CD14-positive monocyte (primary cell): ENCODE measurements at places on chromosomes 1 and 21. TPM values are rescaled to one million over a fixed set of nuclear protein-coding genes. Genes with fewer than 3 reads are reported as not detected.

DNA sequence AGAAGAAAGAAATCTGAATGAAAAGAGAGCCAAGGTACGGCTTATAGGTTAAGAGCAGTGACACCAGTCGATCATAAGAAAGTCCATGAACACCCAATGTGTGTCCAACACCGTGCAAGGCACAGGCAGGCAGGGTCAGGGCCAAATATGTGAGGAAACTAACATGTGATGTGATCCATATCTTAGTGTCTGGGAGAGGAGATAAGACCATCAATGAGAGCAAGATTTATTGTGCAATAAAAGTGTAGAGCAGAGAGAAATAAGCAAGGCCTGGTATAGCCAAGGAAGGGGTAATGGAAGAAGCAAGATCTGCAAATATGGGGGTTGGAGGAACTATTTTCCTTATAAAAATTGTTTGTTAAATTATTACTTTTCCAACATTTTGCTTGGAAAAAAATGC lies 198.8 kb downstream of the CRB1 start:
- peaks cover 16% of the 10 kb centered on the region for H3K4me1 ChIP-seq
- no peak overlapping the region for H3K4me3 ChIP-seq
- no peaks in the 10 kb centered on the region for H3K36me3 ChIP-seq
- H3K27me3 ChIP-seq, result no peaks in the 10 kb centered on the region
- no peak for DNase-seq
- H3K27ac ChIP-seq, result no peak overlapping the region

- H3K27me3 ChIP-seq, result peaks cover 14% of the 10 kb centered on the region
- H3K27ac ChIP-seq, result no peak overlapping the region
- no peaks in the 10 kb centered on the region for H3K36me3 ChIP-seq
- H3K4me3 ChIP-seq, result no peak overlapping the region
Measured at GRCh38 chr1:183810121-183810520, 5.2 kb downstream of the RGL1 start.

GRCh38 chr1:177953549-177953948 lies 16.3 kb downstream of the SEC16B start:
- DNase-seq, result no peak
- peaks cover 20% of the 10 kb centered on the region for H3K4me1 ChIP-seq
- no peaks in the 10 kb centered on the region for H3K27me3 ChIP-seq
- H3K4me3 ChIP-seq, result no peak overlapping the region
- no peak overlapping the region for H3K27ac ChIP-seq
- H3K36me3 ChIP-seq, result no peaks in the 10 kb centered on the region

- H3K4me1 ChIP-seq, result peaks cover 61% of the 10 kb centered on the region
- peak within 1 kb of the TSS; percentile 93 for H3K27ac ChIP-seq
- peak; percentile 72 for DNase-seq
Measured at GRCh38 chr1:7940745-7941436, at the start of gene TNFRSF9. Gene TNFRSF9, minus strand, starts transcription at chr1:7940839. Its CDS starts 845 bp downstream, at chr1:7939994.

DNA sequence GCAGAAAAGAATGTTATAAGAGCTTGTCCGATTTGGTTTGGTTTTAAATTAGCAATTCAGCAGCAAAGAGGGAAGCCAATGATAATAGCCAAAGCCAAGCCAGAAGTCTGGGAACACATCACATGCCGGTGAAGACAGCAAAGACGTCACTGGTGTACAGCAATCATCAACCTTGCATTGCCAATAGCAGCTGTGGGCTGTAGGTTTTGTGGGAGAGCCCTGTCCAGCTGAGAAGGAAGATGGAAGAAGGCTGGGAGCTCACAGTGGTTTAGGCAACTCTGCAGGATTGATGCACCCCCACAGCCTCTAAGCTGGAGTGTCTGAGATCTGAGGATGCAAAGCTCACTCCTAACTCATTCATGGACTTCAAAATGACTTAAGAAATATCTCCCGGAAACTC lies 338.7 kb downstream of the SIPA1L2 start:
- no peaks in the 10 kb centered on the region for H3K27me3 ChIP-seq
- H3K4me1 ChIP-seq, result no peaks in the 10 kb centered on the region
- no peaks in the 10 kb centered on the region for H3K36me3 ChIP-seq
- DNase-seq, result no peak
- no peak overlapping the region for H3K4me3 ChIP-seq

DNA sequence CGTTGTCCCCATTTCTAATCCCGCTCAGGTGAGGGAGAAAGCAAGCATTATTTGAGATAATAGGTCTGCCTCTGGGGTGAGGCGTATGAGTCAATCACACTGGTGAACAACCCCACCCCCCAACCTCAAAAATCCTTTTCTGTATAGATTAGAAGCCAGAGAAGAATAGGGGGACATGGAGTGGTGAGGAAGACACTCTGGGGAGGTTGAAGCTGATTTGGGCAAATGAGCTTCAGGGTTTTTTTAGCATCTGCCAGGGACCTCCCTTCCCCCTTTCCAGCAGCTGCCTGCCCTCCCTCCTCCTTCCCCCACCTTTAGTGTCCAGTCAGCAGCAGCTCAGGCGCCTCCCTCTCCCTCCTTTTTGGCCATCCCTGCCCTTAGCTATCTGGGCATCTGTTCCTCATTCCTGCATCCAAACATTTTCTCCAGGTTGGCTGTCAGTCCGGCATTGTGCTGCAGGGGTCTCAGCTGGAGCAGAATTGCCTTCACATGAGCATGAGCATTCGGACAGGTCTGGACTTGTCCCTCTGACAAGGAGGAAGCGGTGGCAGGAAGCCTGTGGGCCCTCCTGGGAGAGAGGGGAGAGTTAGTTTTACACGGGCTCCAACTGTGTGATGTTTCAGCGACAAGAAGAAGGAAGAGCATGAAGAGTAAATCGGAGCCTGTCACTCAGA lies 30.8 kb upstream of the PTGFRN start:
- H3K4me3 ChIP-seq, result no peak overlapping the region
- H3K4me1 ChIP-seq, result peaks cover 54% of the 10 kb centered on the region
- H3K36me3 ChIP-seq, result no peaks in the 10 kb centered on the region
- DNase-seq, result peak; percentile 14

GRCh38 chr21:29376556-29376955 lies 77.8 kb downstream of the BACH1 start:
- peaks cover 15% of the 10 kb centered on the region for H3K36me3 ChIP-seq
- H3K27me3 ChIP-seq, result no peaks in the 10 kb centered on the region
- DNase-seq, result peak; percentile 48
- no peak overlapping the region for H3K4me3 ChIP-seq
- peaks cover 7% of the 10 kb centered on the region for H3K4me1 ChIP-seq
- H3K27ac ChIP-seq, result no peak overlapping the region

DNA sequence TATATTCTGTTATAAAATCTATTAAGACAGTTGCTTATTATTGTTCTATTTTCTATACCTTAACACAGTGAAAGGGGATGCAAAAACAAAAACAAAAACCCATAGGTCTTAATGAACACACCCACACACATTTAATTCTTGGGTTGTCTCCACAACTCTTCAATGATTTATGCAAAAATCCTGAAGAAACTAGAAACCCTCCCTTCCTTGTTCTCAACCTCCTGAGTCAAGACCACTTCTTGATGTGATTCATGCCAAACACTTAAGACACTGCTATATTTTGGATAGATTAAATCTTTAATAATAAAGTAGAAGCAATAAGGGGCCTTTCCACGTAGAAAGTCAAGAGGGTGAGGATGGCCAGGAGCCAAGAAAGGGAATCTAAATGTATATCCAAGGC lies 23.4 kb downstream of the SCAF4 start:
- no peak overlapping the region for H3K4me3 ChIP-seq
- peaks cover 26% of the 10 kb centered on the region for H3K36me3 ChIP-seq
- H3K4me1 ChIP-seq, result no peaks in the 10 kb centered on the region

- no peak overlapping the region for H3K27ac ChIP-seq
- no peak overlapping the region for H3K4me3 ChIP-seq
- peaks cover 74% of the 10 kb centered on the region for H3K27me3 ChIP-seq
- DNase-seq, result peak; percentile 42
- H3K36me3 ChIP-seq, result no peaks in the 10 kb centered on the region
Measured at GRCh38 chr1:202599669-202600431, 110.4 kb downstream of the SYT2 start.

- H3K27ac ChIP-seq, result no peak overlapping the region
- H3K4me3 ChIP-seq, result no peak overlapping the region
- H3K4me1 ChIP-seq, result peaks cover 6% of the 10 kb centered on the region
- no peaks in the 10 kb centered on the region for H3K36me3 ChIP-seq
Measured at GRCh38 chr1:111604931-111605330, 14.7 kb upstream of the RAP1A start.

- H3K36me3 ChIP-seq, result no peaks in the 10 kb centered on the region
- no peaks in the 10 kb centered on the region for H3K27me3 ChIP-seq
- H3K4me3 ChIP-seq, result no peak overlapping the region
Measured at GRCh38 chr1:199867601-199868000, 159.9 kb upstream of the NR5A2 start.

GRCh38 chr1:25619101-25619890 lies 2.7 kb downstream of the MAN1C1 start:
- DNase-seq, result no peak
- H3K36me3 ChIP-seq, result no peaks in the 10 kb centered on the region

- no peak for DNase-seq
- no peaks in the 10 kb centered on the region for H3K36me3 ChIP-seq
- no peaks in the 10 kb centered on the region for H3K27me3 ChIP-seq
- H3K4me3 ChIP-seq, result no peak overlapping the region
- H3K4me1 ChIP-seq, result no peaks in the 10 kb centered on the region
- no peak overlapping the region for H3K27ac ChIP-seq
Measured at GRCh38 chr21:32578107-32578691, 7.1 kb downstream of the TCP10L start.

DNA sequence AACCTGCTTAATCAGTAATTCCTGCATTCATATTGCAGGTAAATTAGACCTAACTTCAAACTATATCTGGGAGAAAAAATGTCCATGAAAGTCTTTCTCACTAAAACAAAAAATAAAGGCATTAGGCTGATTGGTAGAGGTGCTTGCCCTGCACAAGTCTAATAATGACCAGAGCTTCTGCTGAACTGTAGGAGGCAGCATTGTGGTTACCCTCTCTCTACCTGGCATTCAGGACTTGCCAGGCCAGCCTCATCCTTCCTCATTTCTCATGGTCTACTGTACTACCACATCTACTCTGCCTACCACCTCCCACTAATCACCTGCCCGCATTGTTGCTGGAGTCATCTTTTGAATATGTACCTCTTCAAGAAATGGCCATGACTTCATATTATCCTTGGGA lies 60.8 kb upstream of the KRTAP11-1 start:
- no peak for DNase-seq
- H3K27ac ChIP-seq, result no peak overlapping the region
- no peaks in the 10 kb centered on the region for H3K4me1 ChIP-seq
- no peak overlapping the region for H3K4me3 ChIP-seq

GRCh38 chr1:90067194-90067931 lies 72.5 kb downstream of the ZNF326 start:
- no peaks in the 10 kb centered on the region for H3K4me1 ChIP-seq
- H3K27me3 ChIP-seq, result no peaks in the 10 kb centered on the region
- H3K4me3 ChIP-seq, result no peak overlapping the region
- no peak for DNase-seq
- H3K36me3 ChIP-seq, result no peaks in the 10 kb centered on the region

- peak overlapping the region; percentile 70 for H3K27ac ChIP-seq
- no peaks in the 10 kb centered on the region for H3K27me3 ChIP-seq
- peaks cover 28% of the 10 kb centered on the region for H3K4me1 ChIP-seq
- H3K36me3 ChIP-seq, result no peaks in the 10 kb centered on the region
- H3K4me3 ChIP-seq, result peak overlapping the region; percentile 54
Measured at GRCh38 chr21:28135646-28136045, 857.0 kb downstream of the LTN1 start.

GRCh38 chr1:244029124-244029523 lies 22.0 kb upstream of the ZBTB18 start:
- no peaks in the 10 kb centered on the region for H3K36me3 ChIP-seq
- no peaks in the 10 kb centered on the region for H3K4me1 ChIP-seq
- no peaks in the 10 kb centered on the region for H3K27me3 ChIP-seq
- H3K4me3 ChIP-seq, result no peak overlapping the region
- no peak overlapping the region for H3K27ac ChIP-seq

GRCh38 chr1:68223687-68224086 lies 8.6 kb downstream of the WLS start:
- H3K4me1 ChIP-seq, result no peaks in the 10 kb centered on the region
- no peaks in the 10 kb centered on the region for H3K27me3 ChIP-seq

GRCh38 chr1:247825362-247825761 lies 1.4 kb upstream of the OR14A16 start:
- H3K4me3 ChIP-seq, result no peak overlapping the region
- H3K36me3 ChIP-seq, result no peaks in the 10 kb centered on the region
- no peak overlapping the region for H3K27ac ChIP-seq
- H3K4me1 ChIP-seq, result no peaks in the 10 kb centered on the region

GRCh38 chr1:150164779-150165178 lies 15.1 kb downstream of the PLEKHO1 start:
- no peaks in the 10 kb centered on the region for H3K27me3 ChIP-seq
- H3K4me1 ChIP-seq, result peaks cover 79% of the 10 kb centered on the region
- H3K36me3 ChIP-seq, result peaks cover under 1% of the 10 kb centered on the region
- H3K4me3 ChIP-seq, result peak overlapping the region; percentile 83
- no peak for DNase-seq
- peak overlapping the region; percentile 39 for H3K27ac ChIP-seq

- no peaks in the 10 kb centered on the region for H3K4me1 ChIP-seq
- DNase-seq, result no peak
- H3K27ac ChIP-seq, result no peak overlapping the region
- no peaks in the 10 kb centered on the region for H3K36me3 ChIP-seq
Measured at GRCh38 chr1:87927391-87928280, 599.0 kb downstream of the LMO4 start.

DNA sequence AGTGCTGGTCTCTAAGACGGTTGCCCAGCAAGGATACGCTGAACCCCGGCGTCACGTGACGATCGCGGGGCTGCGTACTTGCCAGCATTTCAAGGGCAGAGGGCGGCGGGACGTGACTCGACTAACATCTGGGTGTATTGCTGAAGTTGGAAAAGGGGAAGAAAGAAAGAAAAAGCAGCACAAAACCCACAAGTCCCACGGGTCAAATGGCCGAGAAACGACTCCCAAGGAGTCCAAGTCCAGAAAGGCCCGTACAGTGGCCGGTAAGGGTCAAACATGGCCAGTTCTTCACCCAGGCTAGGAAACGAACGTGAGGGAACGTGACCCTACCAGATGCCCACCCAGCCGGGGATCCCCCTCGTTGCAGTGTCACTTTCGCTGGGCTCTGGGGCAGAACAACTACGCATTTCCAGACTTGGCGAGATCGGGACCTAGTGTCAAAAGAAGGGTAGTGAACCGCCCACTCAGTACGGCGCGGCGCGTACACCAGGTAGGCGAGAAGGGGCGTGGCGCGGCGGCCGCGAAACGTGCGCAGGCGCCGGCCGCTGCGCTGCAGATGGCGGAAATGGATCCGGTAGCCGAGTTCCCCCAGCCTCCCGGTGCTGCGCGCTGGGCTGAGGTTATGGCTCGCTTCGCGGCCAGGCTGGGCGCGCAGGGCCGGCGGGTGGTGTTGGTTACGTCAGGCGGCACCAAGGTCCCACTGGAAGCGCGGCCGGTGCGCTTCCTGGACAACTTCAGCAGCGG lies at the start of the genes PPCS and ZMYND12:
Gene PPCS, plus strand, starts transcription at position 534 of the 744 bp plus-strand sequence. Its CDS starts 23 bp downstream, at position 557.
Gene ZMYND12, minus strand, starts transcription at position 13 of the 744 bp plus-strand sequence. CDS start 25 bp downstream, outside the sequence.
- H3K27me3 ChIP-seq, result no peaks in the 10 kb centered on the region
- DNase-seq, result peak; percentile 86
- H3K4me3 ChIP-seq, result peak within 1 kb of the TSS; percentile 89
- H3K36me3 ChIP-seq, result peaks cover 36% of the 10 kb centered on the region
- peak within 1 kb of the TSS; percentile 92 for H3K27ac ChIP-seq

GRCh38 chr1:101730559-101730958 lies 266.2 kb downstream of the OLFM3 start:
- H3K27ac ChIP-seq, result no peak overlapping the region
- no peak for DNase-seq
- no peaks in the 10 kb centered on the region for H3K4me1 ChIP-seq
- H3K36me3 ChIP-seq, result no peaks in the 10 kb centered on the region

- H3K27ac ChIP-seq, result no peak overlapping the region
- H3K4me3 ChIP-seq, result no peak overlapping the region
- H3K36me3 ChIP-seq, result no peaks in the 10 kb centered on the region
- H3K4me1 ChIP-seq, result peaks cover 4% of the 10 kb centered on the region
Measured at GRCh38 chr1:94101613-94102525, 19.1 kb downstream of the ABCA4 start.

Gene CTSS
- polyA plus RNA-seq, result 6,327 TPM

Gene NPHS2
- polyA plus RNA-seq, result not detected

Gene JAK1
- polyA plus RNA-seq, result 57.3 and 76.2 TPM in 2 replicates

Gene KCTD3
- 8.7 TPM for polyA plus RNA-seq

Gene BACE2
- polyA plus RNA-seq, result not detected

Gene SLAMF9
- polyA plus RNA-seq, result 0.17 and 0.25 TPM in 2 replicates

Gene FOXD3
- polyA plus RNA-seq, result not detected

Gene ZYG11A
- not detected in 2 replicates for polyA plus RNA-seq
